ENCODE measurements at places on chromosomes 3 and 15.

DNA sequence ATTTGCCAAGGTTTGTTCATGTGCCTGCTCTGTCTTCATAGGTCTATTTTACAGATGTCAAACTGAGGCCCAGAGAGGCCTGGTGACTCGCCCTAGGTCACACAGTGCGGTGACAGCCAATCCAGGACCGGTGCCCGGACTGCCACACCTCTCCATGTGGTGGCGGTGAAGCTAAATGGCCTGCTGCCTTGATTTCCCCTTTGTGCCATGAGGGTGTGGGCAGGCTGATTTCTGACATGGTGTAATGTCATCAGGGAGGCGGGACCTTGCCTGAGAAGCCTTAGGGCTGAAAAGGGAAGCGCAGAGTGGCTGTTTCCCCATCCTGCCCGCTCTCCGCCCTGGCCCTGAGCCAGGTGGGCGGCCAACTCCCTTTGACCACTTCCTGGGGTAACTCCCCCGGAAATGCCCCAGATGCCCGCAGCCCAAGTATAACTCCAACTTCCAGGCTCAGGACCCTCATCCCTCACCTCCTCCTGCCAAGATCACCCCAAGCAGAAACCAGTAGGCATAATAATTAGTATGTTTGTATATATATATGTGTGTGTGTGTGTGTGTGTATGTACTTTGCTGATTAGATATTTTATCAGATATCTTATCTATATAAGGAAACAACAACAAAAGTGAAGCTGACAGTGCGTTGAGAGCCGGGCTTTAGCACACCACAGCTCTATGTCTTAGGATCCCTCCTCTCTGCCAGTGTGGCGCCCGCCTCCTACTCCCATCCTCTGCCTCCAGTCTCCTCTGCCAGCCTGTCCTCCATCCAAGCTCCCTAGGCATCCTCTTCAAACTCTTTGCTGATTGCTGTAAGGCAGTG lies 63.9 kb downstream of the IQSEC1 start:
- DNase-seq, result peak; percentile 52

DNA sequence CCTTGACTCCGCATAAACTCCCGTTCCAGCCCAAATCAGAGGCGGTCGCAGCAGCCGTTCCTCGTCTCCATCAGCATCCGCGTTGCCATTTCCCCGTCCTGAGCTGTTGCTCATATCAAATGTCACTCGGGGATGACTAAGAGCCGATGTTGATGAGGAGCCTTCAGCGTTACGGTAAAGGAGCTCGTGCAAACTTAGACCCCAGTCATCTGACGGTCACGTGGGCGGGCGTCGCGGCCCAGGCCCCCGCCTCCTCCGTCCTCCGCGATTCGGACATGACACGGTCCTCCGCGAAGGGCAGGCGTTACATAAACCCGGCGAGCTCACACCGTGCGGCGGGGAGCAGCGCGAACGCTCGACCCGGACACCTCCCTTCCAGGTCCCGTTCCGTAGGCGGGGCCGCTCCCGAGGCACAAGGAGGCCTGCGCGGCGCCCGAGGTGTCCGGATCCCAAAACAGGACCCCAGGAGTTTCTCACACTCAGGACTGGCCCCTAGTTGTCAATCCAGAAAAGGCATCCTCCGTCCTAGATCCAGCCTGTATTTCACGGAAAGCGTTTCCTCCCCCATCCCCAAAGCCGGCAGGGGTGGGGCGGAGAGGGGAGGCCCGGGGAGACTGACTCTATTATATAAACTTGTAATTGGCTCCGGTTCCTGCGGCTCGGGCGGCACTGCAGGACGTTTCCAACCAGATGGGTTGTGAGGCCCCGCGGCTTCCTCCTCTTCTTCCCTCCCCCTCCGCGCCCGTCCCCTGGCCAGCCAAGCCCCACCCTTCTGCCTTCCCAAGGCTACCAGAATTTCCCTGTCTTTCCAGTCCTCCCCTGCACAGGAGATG lies 100.0 kb upstream of the IGF1R start:
- DNase-seq, result peak; percentile 53

DNA sequence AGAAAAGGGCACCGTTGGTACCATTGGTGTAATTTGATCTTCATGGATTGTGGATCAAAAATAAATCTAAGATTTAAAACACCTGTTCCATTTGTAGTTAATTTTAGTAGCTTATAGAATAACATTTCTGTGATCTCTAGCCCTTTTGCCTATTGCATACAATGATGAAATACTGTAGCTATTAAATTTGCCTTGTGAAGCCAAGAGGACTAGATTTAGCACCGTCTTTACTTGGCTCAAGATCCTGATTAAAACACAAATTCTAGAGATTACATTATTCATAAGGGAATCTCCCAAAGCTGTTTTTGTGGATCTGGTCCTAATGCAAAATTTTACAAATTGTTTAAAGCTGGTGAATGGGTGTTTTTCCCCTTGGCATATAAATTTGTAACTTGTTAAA lies 8.2 kb downstream of the TBC1D23 start:
- DNase-seq, result no peak

GRCh38 chr3:171396048-171396447 lies 64.2 kb downstream of the TNIK start:
- no peak for DNase-seq

- no peak for DNase-seq
Measured at GRCh38 chr3:8567784-8568575, 66.4 kb downstream of the LMCD1 start.

DNA sequence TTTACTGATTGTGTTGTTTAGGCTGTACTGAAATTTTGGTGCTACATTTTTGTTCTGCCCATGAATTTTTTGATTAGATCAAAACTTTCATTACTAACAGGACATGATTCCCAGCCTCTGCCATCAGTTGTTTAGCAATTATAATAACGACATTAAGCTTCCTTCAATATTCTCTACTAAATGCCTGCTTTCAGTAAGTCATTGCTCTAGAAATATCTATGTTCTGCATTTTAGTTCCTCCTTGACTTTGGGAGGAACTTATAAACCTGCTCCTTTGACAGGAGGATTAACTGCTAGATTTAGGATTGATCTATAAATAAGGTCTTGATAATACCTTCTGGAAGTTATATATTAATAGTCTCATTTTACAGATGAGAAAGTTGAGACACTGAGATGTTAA lies 269.1 kb downstream of the RAP2B start:
- no peak for DNase-seq

GRCh38 chr15:79455361-79455760 lies 23.2 kb downstream of the MINAR1 start:
- DNase-seq, result no peak

- DNase-seq, result no peak
Measured at GRCh38 chr3:11592445-11593298, 51.0 kb downstream of the VGLL4 start.

DNA sequence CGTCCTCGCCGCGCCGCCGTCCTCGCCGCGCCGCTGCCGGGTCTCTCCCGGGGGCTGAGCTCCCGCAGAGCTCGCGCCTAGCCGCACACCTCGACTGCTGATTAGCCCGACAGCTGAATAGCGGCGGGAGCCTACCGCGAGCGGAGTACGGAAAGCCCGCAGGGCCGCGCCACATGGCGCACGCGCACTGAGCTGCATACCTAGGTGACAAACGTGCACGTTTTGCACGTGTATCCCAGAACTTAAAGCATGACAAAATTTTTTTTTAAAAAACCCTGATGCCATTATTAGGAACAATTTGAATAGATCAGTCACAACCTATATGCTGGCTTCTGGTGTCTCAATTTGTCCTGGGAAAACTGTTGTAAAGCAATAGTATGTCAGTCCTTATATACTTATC lies at the start of gene GOLGA8A:
Gene GOLGA8A, minus strand, starts transcription at position 122 of the 400 bp plus-strand sequence. CDS start 48,117 bp downstream, outside the sequence.
- DNase-seq, result peak; percentile 84

- no peak for DNase-seq
Measured at GRCh38 chr3:20997183-20997582, 753.8 kb downstream of the ZNF385D start.

DNA sequence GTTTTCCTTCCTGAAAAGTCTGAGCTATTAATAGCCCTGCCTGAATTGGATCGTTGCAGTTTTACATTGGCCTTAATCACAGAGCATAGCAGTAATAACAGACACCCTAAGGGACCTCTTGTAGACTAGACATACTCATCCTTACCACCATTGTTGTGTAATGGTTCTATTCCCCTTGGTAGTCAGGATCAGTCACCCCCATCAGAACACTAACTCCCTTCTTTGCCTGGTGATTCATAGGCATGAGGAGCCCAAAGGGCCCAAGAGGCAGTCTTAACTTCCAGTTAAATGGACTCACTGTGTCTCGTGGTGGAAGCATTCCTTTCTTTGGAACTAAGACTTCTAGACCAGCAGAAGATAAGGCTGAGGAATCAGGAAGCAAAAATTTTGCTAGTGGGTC lies 20.2 kb downstream of the CGGBP1 start:
- DNase-seq, result no peak

- no peak for DNase-seq
Measured at GRCh38 chr3:68878322-68878721, 54.0 kb downstream of the TAFA4 start.

DNA sequence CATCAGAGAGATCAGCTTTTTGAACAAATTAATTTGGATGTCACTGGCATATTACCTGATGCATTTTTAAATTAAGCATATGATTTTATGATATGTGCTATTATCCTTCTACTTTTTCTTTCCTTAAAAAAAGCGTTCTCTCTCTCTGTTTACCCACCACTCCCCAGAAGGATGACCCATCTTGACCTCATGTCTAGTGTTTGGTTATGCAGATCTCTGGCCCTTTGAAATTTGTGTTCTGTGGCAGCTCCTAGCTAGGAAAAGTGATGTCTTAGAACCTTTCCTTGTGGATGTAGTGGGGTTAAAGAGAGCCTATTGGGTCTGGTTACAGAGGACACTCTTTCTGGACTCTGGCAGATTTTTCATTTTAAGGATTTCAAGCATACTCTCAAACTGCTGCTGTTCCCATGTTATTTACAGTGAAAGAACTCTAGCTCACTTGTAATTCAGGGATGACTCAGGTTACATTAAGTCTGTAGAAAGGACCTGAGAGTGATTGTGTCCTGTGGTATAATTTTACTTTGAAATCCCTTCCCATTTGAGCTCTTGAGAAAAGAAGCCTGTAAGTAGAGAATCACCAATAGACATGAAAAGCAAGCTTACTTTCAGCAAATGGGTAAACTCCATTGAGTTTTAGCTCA lies 23.8 kb downstream of the ARHGEF26 start:
- no peak for DNase-seq

DNA sequence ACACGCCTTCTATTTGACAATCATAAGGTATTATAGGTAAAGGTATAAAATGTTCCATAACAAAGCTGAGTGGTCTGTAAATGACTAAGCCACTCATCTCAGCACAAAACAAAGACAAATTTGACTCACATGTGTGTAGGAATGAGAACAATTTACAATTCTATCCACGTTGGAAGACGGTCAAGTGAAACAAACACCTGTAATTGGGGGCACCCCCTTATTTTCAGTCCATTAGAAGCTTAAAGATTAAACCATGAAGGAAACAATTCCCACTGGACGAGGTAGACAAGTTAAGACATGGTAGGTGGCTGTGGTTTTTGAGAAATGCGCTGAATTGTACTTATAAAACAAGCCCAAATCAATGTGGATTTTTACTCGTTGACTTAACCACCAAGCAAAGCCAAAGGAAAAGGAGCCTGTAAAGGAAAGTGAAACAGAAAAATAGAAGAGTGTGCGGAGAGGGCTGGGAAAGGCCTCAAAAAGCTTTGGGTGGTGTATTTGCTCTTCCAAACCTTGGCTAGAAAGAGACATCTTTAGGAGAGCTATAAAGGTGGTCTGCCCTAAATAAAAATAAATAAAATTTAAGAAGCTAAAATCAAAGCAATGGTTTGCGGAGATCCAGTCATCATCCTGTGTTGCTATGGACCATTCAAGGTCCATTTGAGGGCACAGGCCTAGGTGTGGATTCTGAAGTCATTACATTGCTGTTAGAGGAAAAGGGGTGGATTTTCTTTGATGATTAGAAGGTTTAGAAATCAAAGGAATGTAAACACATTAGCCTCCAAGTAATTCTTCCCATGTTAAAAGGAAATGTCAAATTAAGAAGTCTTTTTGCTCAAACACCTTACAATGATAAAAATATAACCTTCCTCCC lies 135.0 kb downstream of the TFG start:
- DNase-seq, result no peak

DNA sequence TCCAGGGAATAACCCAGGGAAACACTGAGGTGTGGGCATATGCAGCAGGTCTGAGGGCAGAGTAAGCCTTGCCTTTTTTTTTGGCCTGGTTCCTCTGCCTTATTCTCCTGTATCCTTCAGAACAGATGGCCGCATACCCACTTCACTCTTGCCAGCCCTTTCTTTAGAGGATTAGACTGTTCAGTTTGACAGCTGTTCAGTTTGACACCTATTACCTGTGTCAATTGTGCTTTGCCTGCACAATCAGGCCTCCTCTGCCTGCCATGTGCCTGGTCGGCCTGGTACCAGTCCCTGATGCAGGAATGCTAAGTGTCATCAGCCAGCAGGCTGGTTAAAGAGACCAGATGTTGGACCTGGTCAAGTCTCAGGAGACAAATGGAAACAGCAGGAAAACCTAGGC lies 22.3 kb downstream of the TM6SF1 start:
- DNase-seq, result no peak

GRCh38 chr15:96882121-96882772 lies 551.7 kb downstream of the NR2F2 start:
- no peak for DNase-seq

DNA sequence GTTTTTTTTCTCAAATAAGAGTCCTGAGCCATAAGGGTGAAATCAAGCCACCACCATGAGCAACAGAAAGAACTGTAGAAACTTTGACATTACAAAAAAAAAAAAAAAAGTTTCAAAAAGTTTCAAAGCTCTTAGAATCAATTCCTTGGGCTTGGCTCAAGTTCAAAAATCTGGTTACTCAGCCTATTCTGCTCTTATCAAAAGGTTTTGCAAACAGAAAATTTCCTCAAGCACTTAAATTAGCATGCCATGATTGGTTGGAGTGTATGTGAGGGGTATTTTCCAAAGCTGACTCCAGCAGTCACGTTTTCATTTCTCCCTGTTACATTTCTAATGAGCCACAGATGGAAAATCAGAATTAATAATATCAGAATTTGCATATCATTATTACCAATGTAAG lies 12.1 kb upstream of the PEX5L start:
- DNase-seq, result no peak

DNA sequence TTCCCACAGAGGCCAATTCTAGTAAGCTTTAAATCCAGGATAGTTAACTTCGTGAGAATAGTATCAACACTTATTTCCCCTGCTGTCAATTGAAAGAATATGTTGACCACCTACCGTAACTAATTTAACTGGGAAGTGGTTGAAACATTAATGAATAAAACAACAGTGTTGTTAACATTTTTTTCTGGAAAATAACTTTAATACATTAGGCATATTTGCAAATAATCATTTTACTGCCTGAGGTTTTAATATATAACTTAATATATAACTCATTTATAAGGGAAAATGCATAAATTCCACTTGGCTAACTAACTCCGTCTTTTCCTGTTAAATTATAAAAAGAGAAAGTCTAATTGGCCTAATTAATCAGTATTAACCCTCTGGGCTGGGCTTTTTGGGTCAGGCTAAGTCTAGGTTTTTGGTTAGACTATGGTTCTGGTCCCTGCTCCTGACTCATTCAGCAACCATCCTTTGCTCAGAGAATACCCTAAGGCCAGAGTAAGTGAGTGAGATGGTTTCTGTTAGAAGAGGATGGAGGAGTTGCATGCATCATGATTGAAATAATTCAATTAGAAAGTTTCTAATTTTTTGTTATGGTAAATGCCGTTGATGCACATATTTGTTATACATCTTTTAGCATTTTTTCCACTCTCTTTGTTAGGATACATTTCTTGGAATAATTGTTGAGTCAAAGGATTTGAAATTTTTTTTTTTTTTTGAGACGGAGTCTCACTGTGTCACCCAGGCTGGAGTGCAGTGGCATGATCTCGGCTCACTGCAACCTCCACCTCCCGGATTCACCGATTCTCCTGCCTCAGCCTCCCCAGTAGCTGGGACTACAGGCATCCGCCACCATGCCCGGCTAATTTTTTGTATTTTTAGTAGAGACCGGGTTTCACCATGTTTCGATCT lies 10.8 kb upstream of the SKIL start:
- DNase-seq, result no peak

All from activated CD4-positive, CD25-positive, alpha-beta regulatory T cell treated with anti-CD3 and anti-CD28 coated beads, Interleukin-2, amount 50 U/mL, for 72 hours (primary cell).